ENCODE measurements at places on chromosomes 7 and 10.
A peak's percentile ranks its signal among the peaks of the same experiment; 100 is the strongest.

DNA sequence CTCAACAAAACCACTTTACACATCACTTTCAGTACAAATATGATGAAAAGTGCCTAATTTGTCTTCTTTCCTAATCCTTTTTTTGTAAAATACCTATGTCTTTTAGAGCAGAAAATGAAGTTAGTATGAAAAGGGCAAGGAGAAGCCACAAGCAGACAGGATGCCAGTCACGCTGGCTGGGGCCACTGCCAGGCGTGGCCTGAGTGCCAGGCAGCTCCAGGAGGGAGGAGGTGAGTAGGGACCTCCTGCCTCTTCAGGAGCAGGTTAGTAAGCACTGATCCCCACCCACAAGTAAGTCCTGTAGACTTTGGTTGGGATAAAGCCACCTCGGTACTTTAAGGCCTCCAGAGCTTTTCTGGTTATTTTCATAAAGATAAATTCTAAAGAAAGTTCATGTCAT lies 432.0 kb downstream of the GRID1 start:
- no peak for DNase-seq

DNA sequence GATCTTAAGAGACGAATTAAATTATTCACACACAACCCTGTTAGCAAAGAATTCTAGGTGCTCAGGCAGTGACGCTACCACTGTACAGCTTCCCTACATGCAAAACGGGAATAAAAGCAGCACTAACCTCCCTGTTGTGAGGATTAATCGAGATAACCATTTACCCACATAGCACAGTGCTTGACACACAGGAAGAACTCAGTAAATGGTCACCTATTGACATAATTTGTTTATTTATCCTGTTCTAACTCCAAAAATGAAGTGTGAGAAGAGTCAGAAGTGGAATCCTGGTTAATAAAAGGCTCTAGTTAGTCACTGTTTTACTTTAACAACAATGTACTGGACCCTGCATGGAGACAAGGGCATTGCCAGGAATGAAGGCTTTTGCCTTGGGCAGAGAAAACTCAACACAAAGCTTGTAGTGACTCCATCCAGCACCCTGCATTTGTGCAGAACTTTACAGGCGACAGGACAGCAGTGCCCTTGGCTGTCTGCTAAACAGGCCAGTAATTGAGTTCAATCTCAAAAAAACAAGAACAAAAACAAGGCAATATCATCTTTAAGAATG lies 103.8 kb downstream of the SORBS1 start:
- no peak for DNase-seq

GRCh38 chr10:26455567-26456315 lies 17.6 kb downstream of the APBB1IP start:
- no peak for DNase-seq

DNA sequence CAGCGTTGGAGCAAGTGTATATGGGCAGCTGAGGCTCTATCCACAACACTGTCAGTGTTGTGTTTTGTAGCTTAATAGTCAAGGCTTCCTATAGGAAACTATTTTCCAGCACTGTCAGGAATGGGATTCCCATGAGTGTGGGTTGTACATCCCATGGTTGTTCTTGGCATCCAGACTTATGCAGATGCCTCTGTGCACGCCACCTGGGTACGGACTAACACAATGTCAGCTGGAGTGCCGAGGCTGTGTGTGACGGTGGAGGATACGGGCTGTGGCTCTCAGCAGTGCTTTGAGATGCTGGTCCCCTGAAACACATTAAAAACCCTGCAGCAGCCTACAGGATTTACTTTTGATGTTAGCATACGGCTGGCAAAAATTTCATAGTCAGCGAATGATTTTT lies 350.0 kb downstream of the ACTR3B start:
- DNase-seq, result no peak

DNA sequence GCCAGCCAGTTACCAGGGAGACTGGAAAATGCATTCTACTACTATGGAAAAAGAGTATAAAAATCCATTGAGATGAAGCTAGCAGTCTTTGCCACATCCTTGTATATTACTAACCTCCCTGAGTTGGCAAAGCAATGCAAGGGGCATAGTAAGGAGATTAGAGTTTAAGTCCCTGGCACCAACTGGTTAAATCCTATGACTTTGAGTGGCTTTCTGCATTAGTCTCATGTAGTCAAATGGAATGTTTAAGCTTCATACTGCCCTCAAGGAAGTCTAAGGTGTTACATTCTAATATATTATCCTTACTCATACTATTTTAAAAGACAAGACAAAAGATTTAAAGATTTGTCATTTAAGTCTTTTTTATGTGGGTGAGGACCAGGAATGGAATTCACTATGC lies 110.1 kb downstream of the INHBA start:
- DNase-seq, result no peak

- DNase-seq, result no peak
Measured at GRCh38 chr7:26127411-26127810, 24.6 kb upstream of the NFE2L3 start.

DNA sequence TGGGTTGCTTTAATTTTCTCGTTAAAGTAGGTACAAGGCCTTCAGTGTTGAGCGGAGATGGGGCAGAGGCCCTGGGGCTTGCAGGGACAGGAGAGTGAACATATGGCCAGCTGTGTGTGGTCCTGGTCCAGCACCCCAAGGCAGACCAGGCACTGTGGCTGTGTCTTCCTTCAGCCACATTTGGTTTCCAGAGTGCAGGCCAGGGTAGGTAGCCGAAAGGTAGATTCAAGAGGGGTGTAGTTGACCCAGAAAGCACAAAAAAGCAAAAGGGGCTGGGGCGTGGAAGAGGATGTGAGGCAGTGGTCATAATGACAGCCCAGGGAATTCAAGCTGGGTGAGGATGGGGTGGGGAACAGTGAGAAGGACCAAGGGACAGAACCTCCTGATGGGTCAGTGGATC lies 21.3 kb upstream of the CHST15 start:
- DNase-seq, result no peak

GRCh38 chr7:23530405-23530804 lies 1.4 kb downstream of the TRA2A start:
- DNase-seq, result peak; percentile 55

GRCh38 chr7:97377713-97378112 lies 260.2 kb downstream of the SDHAF3 start:
- DNase-seq, result no peak

DNA sequence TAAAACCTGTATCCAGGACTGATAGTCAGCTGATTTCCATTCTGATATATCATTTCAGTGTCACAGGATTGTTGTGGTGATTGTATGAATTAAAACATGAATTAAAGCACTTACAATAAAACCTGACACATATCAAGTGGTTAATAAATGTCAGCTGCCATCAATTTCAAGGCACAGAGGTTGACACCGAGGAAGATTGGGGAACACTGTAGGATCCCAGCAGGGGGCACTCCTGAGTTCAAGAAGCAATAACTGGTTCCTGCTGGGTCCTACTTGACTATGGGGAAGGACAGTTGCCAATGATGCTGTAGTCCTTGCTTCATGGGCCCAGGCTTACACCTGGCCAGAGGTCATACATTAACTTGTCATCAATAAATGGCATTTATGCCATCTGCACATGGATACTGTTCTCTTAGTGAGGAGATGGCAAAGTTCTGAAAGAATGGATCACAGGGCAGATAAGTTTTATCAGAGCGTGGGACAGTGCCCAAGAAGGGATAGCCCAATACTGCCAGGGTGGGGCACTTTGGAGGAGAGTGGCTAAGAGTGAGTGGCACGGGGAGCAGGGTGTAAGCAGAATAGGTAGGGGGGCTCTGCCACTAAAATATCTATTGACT lies 24.1 kb downstream of the FZD1 start:
- DNase-seq, result peak; percentile 18

GRCh38 chr7:42883950-42884349 lies 27.9 kb downstream of the C7orf25 start:
- no peak for DNase-seq

- DNase-seq, result no peak
Measured at GRCh38 chr7:26457696-26458327, 166.2 kb downstream of the SNX10 start.
